ENCODE measurements at places on chromosomes 1 and 21.
A peak's percentile ranks its signal among the peaks of the same experiment; 100 is the strongest.

- DNase-seq, result no peak
Measured at GRCh38 chr1:36597514-36597913, 114.8 kb upstream of the CSF3R start.

DNA sequence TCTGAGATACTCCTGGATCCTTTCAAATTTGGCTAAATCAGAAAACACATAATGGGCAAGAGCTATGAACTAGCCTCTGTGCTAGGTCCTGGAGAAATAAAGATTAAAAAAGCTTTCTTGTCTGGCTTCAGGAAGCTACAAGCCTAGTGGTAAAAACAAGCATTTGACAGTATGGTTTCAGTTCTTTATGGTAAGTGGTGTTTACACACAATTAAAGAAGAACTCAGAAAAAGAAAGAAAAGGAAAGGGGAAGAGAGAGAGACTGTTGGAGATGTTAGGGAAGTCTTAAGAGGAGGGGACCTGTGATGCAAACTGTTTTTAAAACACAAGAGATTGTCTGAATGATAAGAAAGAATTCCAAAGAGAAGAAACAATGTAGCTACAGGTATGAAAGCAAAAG is 1.8 kb downstream of the OR10J1 start:
- no peak for DNase-seq

DNA sequence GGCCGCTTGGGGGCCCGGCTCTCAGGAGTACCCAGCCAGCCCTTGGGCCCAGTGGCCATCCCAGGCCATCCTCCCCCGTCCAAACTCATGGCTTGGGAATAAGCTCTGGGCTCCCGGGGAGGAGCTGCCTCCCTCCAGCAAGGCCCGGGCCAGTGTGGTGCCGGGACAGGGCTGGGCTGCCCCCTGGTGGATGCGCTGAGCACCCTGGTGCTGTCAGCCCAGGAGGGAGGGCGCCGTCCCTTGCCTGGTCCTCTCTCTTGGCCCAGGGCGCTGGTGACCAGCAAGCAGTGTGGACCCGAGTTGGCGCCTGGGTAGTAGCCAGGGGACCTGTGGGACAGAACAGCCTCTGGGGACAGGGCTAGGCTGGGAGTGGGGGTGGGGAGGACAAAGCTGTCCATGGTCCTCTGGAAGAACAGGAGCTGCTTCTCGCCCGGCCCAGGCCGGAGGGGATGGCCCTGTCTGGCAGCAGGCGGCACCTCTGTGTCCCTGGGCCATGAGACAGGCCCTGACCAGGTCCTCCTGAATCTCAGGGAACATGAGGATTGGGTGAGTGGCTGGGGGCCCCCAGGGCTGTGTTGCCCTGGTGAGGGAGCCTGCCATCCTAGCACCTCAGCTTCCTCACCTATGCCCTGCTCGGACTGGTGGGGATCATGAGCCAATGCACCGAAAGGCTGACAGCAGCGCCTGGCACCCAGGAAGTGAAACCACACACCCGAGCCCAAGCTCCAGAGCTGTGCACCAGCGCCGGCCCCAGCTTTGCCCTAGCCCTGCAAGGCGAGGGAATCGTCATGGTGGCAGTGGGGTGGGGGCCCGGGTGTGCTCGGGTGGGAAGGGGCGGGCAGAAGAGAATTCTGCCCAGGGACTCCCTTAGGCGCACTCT is 9.4 kb downstream of the MORN1 start:
- peak; percentile 73 for DNase-seq

DNA sequence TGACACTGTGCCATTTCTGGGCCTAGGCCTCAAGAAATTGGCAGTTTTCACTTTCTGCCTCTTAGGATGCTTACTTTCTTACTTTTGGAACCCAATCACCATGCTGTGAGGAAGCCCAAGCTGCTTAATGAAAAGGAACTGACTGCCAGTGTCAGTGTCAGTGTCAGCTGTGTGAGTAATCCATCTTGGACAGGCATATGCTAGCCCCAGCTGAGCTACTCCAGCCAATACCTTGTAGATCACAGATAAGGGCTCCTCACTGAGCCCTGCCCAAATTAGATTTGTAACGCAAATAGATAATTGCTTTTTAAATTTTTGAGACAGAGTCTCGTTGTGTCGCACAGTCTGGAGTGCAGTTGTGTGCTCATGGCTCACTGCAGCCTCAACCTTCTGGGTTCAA is 59.6 kb downstream of the SELENOF start:
- DNase-seq, result no peak

DNA sequence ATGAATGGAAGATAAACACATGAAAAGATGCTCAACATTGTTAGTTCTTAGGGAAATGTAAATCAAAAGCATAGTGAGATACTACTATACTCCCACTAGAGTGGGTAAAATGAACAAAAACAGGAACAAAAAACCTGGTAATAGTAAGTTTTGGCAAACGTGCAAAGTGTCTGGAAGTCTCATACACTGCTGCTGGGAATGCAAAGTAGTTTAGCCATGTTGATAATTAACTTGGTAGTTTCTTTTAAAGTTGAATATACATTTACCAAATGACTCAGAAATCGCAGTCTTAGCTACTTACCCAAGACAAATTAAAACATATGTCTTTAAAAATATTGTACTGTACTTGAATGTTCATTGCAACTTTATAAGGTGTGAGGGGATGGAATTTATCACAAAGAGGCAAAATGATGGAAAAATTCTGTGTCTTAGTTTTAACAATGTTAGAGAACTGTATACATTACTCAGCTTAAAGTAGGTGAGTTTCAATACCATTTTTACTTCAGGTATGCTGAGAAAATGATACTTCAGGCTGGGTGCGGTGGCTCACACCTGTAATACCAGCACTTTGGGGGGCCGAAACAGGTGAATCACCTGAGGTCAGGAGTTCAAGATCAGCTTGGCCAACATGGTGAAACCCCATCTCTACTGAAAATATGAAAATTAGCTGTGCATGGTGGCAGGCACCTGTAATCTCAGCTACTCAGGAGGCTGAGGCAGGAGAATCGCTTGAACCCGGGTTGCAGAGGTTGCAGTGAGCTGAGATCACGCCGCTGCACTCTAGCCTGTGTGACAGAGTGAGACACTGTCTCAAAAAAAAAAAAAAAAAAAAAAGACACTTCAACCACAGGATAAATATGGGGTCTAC is 102.3 kb downstream of the PDE4B start:
- DNase-seq, result no peak

Data from CD4-positive, alpha-beta T cell treated with Interferon gamma for 1 hour (primary cell).